GM03348 (cell line): ENCODE measurements at places on chromosomes 5 and 9.

DNA sequence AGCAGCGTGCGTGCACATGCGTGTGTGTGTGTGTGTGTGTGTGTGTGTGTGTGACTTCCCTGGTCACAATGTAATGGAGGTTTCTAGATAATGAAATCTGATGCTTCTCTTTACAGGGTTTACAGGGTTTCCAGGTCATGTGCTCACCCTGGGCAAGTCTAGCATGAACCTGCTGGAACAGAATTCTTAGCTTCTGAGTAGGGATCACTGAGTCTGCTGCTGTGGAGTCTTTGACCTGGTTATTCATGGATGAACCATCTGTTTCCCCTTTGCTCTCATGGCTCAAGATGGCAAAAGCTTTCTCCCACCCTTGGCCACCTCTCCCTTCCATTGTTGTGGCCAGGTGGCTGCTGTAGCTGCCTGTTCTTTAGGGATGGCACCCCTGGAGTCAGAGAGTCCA lies 111.6 kb upstream of the SHB start:
- DNase-seq = no peak

DNA sequence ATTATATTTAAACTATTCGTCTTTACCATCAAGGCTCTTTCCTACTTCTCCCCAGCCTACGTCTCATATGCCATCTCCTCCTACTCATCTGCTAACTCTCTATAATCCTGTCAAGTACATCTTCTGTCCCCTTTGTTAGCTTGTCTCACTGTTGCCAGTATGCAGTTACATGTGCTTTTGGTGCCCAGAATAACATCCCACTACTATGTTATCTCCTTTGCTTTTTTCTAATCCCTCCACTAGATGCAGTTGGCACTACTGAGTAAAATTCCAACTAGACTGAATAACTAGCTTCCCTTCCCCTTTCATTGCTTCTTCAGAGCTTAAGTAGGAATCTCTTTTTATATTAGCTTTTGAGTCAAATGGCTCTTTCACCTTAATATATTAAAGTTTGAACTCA lies 3.0 kb upstream of the ARRDC3 start:
- peak; percentile 21 for DNase-seq

- no peak for DNase-seq
Measured at GRCh38 chr9:97046228-97046627, 7.3 kb upstream of the CTSV start.

DNA sequence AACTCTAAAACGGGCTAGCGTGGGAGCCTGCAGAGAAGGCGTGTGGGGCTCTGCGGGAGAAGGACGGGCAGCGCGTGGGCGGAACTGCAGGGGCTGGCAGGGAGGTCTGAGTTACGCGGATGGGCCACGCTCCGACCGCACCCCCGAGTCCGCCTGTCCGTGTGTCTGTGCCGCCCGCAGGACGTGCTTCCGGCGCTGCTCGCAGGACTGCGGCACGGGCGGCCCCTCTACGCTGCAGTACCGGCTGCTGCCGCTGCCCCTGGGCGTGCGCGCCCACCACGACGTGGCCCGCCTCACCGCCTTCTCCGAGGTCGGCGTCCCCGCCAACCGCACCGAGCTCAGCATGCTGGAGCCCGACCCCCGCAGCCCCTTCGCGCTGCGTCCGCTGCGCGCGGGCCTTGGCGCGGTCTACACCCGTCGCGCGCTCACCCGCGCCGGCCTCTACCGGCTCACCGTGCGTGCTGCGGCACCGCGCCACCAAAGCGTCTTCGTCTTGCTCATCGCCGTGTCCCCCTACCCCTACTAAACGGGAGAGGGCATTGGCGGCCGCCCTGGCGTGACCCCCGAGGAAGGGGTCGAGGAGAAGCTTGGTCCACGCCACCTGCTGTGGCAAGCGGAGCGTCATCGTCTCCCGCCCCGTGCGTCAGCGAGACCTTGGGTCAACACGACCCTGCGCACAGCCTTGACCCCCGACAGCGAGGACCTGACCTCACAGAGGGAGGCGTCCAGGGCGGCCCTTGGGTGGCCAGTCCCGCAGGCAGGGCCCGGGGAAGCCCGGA lies 11.4 kb upstream of the ASS1 start:
- peak; percentile 89 for DNase-seq

DNA sequence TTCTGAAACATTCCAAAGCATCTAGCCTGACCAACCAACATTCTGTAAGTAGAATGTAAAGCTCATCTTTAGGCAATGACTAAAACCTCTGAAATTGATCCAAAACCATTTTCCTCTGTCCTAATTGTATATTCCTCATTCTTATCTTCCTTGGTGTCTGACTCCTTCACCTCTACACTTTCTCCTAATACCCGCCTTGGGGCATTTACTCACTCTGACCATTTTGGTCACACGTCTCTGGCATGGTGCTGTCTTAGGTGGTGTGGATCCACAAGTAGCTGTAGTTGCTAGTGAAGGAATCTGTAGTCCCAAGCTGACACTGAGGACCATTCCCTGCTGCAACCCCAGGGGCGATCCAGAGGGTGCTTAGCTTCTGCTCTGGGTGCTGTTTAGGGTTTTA lies 40.8 kb upstream of the LMNB1 start:
- no peak for DNase-seq

DNA sequence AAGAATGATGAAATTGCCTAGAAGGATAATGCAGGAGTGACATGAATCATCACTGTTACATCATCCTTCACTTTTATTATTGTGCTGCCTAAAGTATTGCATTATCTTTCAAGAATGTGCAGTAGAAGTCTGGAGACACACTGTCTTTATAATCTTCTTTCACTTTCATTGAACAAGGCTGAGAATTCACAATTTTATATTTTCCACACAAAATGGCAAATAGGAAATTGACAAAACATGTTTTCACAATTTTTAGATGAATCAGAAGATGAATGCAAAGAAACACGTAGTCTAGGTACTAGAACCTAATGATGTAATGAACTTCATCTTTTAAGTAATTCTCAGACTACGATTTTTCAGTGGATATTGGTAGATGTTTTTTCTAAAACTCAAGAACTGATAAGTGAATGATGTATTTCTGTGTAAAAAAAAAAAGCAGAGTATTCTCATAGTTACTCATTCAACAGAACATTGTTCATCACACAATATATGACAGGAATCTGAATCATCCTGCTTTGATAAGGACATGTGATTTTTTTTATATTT lies 131.5 kb upstream of the GRHPR start:
- DNase-seq = peak; percentile 79

- DNase-seq = no peak
Measured at GRCh38 chr9:111610149-111610548, 10.7 kb upstream of the PTGR1 start.

GRCh38 chr5:23136958-23137357 lies 283.8 kb upstream of the CDH12 start:
- no peak for DNase-seq

- DNase-seq = no peak
Measured at GRCh38 chr5:100165309-100165708, 369.9 kb upstream of the FAM174A start.

DNA sequence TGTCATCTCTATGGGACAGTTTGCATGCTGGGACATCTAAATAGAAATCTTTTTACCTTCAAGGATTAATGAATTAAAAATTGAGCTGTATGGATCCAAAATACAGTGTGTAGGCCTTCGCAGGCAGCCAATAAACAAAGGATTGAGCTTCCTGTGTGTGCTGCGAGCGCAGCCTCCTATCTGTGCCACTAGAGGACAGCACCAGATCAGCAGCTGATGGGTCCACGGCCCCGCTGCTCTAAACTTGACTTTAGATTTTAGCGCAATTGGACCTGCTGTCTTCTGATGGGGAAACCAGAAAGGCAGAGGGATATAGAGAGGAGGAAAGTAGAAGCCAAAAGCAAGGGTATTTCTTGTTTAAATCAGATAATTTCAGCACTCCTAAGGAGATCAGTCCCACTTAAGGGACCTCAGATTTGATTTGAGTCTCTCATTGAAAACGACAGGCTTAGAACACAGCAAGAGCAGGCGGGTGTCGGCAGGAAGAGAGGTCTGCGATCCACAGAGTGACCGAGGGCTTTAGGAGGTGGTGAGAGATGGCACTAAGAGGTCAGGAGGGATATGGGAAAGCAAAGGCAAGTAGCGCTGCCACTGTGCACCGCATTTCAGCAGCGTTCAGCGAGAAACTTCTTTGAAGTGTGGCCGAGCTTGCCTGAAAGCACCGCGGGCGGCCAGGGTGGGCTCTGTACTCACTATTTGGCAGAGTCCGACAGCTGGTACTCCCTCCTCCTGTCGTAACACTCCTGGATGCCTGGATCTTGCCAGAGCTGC lies 214.3 kb downstream of the GNA14 start:
- peak; percentile 90 for DNase-seq

DNA sequence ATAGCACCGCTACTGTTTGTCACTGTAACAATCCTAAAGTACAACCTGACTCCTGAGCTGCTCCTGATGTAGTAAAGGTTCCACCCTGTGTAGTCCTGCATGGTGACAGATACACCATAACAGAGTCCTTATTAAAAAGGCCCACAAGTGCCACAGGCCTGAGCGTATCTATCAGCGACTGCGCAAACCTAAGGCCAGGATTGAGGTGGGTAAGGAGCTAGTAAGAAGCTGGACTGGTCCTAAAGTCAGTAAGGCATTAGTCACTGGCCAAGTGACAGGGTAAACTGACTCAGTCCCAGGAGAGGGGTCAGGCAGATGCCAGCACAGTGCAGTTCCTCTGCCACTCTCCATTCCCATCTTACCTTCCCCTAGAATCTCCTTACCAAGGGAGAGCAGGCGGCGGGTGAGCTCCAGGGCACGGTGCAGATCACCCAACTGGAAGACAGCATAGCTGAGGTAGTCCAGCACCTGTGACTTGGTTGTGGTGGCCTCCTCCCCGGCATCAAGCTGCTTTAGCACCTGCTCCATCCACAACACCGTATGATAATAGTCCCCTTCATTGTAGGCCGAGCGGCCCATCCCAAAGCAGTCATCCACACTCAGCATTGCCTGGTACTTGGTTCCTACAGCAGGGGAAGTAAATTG lies 17.6 kb downstream of the P4HA2 start:
- DNase-seq = no peak

DNA sequence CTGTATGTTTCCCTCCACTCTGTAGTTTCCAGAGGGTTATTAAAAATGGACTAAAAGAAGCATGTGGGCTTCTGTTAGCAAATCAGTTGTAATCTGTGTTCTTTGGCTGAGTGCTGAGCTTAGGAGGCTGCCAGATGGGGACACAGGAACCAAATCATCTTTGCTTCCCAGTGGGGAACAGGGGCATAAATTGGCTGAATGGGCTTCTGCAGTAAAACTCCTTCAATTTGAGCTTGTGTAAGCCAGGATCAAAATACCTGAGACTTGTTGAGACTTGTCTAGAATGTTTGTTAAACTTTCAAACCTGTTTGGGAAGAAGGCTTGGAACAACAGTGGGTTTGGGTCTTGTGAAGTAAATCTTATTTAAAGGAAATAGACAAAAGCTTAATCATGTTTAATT lies 32.2 kb upstream of the TNFAIP8 start:
- DNase-seq = peak; percentile 38

DNA sequence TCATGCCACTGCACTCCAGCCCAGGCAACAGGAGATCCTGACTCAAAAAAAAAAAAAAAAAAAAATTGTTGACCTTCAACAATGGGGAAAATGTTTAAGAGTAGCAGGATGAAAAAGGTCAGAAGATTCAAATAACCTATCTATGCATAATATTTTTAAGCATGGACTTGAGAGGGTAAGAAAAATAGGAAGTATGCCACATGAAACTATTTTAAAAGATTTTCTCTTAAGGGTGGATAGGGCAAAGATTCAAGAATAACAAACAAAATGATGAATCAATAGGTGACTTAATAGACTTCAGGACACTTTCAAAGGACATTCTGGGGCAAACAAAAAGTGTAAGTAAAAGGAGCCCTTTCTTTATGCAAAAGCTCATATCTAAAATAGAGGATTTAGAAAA lies 3.2 kb downstream of the TEX48 start:
- no peak for DNase-seq
